Renal cortex interstitium (tissue), 15 donors: ENCODE measurements at places on chromosomes 4 and X.

DNA sequence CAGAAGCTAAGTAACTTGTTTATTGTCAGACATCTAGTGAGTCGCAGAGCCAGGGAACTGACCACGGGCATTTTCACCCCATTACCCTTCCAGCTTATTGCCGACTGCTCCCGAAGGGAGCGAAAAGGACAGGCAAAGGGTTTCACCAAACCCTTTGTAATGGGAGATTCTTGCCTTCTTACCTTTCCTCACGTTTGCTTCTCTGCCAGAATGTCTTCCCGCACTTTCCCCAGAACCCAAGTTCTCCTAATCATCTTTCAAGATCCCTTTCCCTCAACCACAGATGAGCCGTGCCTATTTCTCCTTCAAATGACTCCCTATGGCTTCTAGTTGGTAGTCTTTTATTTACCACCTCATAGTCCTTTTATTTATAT is 520 bp upstream of the SRP72 start:
- DNase-seq, result no peak

GRCh38 chrX:154420402-154420756 is 8.1 kb upstream of the ATP6AP1 start:
- no peak for DNase-seq

DNA sequence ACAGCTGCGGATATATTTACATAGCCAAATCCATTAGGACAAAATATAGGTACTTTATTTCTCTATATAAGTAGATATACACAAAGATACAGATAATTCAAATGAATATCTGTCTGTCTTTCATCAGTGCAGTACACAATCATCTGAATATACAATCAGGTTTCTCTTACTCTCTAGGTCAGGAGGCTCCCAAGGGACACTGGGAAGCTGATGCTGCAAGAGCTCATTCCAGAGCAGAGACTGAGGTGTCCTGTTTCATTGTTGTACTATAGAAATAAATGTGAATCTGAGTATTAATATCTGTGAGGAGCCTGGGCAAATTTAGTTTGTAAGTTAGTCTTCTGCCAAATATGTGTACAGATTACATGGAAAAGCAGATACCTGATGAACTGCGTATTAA is 4.2 kb downstream of the TLL1 start:
- DNase-seq, result no peak

GRCh38 chr4:13653766-13654161 is 26.2 kb upstream of the BOD1L1 start:
- DNase-seq, result no peak

DNA sequence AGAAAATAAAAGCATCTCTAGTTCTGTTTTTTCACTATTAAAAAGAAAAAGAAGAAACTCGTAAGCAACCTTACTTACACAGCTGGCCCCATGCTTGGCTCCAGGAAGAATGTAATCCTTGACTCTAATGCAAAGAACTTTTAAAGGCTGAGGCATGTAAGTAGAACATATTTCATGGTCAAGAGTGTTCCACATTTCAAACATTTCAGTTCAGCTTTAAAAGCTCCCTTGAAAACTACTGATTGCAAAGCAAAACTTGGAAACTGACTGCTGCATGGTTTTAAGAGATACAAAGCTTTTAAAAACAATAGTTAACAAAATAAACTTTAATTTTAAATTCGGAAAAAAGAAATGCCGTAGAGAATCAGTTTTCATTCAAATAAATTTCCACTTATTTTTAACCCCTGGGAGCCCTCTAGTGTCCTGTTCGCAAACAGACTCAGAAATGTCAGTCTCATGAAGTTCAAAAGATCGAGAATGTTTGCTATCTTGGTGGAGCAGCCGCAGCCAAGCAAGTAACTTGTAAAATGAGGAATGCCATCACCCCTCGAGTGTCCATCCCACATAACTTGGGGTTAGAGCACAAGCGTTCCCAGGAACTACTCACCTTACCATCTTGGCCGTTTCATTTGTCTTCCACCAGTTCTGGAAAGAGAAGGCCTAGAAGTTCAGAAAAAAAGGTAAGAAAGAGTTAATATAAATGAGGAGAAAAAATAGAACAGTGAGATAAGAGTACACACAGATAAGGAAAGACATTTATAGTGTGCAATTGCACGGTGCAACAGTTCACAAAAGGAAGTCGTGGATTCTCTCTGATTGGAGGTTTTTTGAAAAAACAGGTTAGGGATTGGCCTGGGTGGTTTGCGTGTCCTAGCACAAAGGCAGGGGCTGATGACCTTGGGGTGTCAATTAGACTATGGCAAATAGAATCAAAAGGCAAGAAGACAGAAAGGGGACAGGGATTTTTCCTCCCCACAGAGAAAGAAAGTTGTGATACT is at the start of gene GASK1B:
Gene GASK1B, minus strand, starts transcription at position 765 of the 998 bp plus-strand sequence. CDS start 1,650 bp downstream, outside the sequence.
- DNase-seq, result no peak

- DNase-seq, result no peak
These were observed 118.4 kb downstream of the DTHD1 start for GRCh38 chr4:36399762-36400353.

DNA sequence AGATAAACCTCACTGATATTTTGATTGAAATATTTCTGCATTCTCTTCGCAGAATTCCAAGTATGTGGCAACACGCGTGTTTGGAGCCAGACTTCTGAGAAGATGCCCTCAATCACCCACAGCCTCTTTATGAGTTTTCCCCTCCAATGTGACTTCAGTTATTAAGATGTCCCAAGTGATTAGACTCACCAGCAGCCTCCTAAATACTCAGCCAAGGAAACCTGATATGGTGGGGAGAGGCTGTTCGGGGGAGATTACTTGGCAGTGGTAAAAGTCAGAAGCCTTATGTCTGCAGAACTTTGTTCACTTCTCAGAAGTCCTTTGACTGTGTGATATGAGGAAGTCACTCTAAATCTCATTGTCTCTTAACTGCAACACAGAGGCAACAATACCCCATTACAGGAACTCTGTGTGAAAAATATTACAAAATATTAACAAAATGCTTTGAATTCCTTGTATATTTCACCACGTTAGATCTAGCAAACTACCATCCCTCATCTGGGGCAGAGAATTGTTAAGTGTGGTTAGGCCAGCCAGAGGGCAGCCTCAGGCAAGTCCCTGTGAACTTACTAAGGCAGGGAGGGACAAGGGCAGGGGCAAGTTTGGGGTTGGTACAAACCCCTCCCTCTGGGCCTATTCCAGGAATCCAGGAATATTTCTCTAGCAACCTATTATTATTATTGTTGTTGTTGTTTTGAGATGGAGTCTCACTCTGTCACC is 151.4 kb upstream of the USP9X start:
- DNase-seq, result no peak

GRCh38 chr4:119825696-119826095 is 197.1 kb upstream of the PDE5A start:
- DNase-seq, result no peak
